ENCODE measurements at places on chromosomes 1 and 21. TPM values are rescaled to one million over a fixed set of nuclear protein-coding genes. Genes with fewer than 3 reads are reported as not detected.

Gene KCNK2
- 8.7 TPM for total RNA-seq

Gene ZBTB8A
- 10.4 TPM for total RNA-seq

Gene FTCD
- total RNA-seq, result 0.29 TPM

Gene THEM5
- not detected for total RNA-seq

Gene TTC24
- not detected for total RNA-seq

Gene NBPF12
- 9.3 TPM for total RNA-seq

Gene CSF1
- total RNA-seq, result 68.7 TPM

Gene OPRD1
- total RNA-seq, result not detected

Gene NEK2
- not detected for total RNA-seq

Gene C1orf87
- not detected for total RNA-seq

DNA sequence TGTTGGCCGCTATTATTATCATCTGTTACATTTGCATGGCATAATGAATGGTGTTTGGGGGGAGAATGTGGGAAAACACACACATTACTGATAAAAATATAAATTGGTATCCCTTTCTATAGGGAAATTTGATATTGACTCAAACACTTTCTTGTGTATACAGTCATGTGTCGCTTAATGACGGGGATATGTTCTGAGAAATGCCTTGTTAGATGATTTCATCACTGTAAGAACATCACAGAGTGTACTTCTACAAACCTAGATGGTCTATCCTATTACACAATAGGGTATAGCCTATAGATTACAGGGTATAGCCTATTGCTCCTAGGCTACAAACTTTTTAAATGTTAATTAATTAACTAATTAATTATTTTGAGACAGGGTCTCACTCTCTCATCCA, 67.2 kb upstream of the B3GALNT2 start:
- DNase-seq, result no peak

GRCh38 chr1:34975771-34976170, 9.4 kb downstream of the TMEM35B start:
- no peak for DNase-seq

DNA sequence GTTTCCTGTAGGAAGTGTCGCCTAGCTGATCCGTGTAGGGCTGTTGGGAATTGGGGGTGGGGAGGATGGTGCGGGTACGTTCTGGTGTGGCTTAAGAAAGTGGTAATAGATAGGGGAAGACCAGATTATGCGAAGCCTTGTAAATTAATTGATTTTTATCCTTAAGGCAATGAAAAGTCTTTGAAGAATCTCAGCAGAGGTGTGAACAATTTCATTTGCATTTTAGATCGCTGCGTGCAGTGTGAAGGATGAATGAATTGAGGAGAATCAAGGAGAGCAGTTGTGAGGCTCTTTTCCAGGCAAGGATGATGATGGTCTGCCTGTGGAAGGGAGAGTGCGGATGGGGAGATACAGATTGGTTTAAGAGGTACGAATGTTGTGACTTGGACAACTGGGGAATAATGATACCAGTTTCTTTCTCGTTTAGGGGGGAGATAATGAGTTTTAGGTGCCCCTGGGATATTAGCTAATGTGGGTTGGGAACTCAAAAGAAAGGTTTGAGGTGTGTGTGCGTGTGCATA, 813 bp upstream of the DEDD start:
- no peak for DNase-seq

- DNase-seq, result no peak
Observed at GRCh38 chr1:187266051-187266450, 437.3 kb downstream of the PLA2G4A start.

DNA sequence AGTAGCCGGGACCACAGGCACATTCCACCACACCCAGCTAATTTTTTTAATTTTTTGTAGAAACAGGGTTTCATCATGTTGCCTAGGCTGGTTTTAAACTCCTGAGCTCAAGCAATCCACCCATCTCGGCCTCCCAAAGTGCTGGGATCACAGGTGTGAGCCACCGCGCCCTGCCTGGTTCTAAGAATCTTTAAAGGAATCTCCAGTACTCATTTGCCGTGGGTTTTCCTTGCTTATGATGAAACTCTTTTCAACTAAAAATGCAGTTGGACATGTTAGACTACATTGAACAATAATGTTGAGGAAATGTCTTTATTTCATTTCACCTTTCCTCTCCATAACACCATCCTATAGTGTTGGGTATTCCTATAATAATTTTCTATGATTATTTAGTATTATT, 121.6 kb downstream of the ZNF281 start:
- no peak for DNase-seq

- no peak for DNase-seq
Observed at GRCh38 chr1:165330483-165330882, 26.0 kb downstream of the LMX1A start.

DNA sequence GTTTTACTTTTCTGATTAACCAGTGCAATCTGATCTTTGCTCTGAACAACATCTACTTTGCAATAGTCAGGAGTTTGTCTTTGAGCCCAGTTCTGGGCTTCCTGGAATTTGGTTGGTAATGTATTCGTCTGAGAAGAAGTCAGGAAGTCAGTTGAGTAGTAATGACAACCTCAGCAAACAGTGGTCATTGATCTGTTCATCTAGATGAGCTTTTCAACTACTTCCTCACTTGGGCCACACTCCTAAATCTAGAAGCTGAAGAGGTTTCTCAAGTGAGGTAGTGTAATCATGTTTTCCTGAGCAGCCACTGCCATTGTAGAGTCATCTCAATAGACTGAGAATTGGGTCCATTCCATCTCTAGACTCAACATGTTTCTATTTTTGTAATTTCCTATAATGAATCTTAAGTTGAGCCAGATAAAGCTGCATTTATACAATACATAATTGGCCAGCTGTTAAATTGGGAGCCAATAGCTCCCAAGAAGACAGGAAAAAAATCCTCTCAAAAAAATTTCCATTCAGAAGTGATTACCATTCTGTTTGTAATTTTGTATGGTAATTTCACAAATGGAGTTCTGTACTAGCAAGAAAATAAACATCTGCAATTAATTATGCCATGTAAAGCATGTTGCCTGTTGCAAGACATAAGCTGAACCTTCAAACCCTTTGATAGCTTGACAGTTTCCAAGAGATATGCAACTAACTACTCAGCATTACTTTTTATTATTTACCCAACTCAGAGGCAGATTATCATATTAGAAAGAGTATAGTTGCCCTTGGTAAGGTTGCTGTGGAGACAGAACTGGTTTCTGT, 49.6 kb downstream of the WDR64 start:
- DNase-seq, result no peak

GRCh38 chr1:243621973-243622372, 228.1 kb downstream of the AKT3 start:
- no peak for DNase-seq

DNA sequence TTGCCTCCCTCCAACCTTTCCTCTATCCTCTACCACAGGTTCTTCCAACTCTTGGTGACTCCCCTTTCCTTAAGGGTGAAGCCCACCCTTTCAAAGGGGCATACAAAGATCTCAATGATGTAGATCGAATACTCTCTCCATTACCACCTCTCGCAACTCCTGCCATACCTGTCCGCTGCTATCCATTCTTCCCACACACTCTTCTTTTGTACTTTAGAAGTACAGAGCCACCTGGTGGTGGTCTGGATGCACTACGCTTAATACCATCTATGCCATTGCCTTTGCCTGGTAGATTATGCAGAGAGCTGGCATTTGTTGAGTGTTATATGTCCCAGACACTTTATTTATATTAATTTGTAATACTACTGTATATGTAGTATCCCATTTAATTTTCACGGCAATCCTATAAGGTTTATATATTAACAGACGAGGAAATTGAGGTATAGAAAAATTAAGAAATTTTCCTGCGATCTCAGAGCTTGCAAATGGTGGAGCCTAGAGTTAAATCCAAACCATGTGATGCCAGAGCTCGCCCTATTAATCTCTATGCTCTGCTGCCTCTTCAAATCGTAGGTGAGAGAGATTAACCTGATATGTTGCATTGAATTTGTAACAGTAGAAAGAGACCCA, 22.9 kb downstream of the TSHB start:
- no peak for DNase-seq

- DNase-seq, result peak; percentile 81
Observed at GRCh38 chr1:117674521-117675400, 68.9 kb downstream of the TENT5C start.

DNA sequence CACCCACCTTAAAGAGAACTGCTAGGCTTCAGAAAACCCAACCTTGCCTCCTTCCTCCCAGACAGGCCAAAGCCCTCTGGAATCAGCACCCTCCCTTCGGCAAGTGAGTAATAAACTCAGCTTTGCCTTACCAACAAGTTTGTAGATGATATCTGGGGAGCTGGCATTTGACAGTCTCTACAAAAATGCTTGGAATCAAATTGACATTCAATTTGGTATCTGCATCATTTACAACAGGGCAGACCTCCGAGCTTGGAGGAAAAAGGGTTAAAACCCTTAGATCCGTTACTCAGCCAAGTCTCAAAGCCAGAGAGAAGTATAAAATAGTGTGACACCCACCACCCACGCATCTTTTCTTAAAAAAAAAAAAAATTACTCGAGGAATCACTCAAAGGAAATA, 149.3 kb upstream of the EDN2 start:
- no peak for DNase-seq

DNA sequence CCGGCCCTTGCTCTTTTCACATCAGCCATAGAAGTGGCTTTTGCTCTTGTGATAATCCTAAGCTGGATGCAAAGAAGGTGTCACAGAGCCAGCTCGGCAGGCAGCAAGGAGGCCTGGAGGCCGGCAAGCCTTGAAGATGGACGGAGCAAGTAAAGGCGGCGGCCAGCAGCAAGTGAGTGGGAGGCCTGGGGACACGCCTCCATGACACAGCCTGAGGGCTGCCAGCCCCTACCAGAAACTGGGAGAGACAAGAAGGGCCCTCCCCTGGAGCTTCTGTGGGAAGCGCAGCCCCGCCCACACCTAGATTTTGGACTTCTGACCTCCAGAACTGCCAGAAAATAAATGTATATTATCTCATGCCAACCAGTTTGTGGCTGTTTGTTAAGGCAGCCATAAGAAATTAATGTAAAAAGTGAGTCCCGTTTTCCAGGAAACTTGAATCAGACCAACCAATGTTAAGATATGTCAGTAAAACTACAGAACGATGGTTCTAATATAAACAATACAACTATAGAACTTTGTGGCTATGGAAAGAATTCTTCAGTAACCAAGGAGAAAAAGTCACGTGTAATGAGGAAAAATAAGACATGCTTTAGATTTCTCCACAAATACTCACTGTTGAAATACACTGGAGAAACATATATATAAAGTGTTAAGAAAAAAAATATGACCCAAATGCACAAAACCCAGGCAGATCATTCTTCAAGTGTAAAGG, 49.9 kb downstream of the BACE2 start:
- peak; percentile 92 for DNase-seq

DNA sequence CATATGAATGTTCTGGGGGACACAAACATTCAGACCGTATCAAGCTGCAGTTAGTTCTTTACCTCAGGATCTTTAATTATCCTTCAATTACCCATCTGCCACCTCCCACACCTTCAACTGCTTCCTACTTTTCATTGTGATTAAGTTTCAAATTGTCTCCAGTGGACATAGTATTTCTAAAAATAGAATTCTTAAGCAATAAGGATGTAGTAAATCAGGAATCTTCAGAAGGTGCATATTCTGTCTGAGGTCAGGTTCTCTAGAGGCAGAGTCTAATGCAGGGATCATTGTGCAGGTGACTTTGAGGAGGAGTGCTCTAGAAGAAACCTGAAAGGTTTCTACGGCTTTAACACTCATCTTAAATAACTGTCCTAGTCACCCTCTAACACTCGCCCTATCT, 102.6 kb upstream of the PPP2R5A start:
- no peak for DNase-seq

DNA sequence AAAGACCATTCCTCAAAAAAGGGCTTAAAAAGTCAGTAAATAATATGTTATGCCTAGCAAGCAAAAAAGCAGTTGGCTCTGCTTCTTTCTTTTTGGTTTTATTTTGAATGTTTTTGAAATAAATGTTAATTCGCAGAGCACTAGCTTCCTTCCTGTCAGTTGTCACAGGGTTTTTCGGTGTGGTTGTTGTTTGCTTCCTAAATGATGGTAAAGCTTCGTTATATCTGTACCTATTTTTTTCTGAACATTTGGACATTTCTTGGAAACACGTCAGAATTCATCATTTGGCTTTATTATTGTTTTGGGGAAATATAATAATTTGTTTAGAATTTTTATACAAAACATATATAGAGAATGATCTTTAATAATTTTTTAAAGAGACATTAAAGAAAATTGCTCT, 351.9 kb upstream of the SGIP1 start:
- no peak for DNase-seq

GRCh38 chr1:3864884-3865283, 7.6 kb downstream of the DFFB start:
- no peak for DNase-seq

DNA sequence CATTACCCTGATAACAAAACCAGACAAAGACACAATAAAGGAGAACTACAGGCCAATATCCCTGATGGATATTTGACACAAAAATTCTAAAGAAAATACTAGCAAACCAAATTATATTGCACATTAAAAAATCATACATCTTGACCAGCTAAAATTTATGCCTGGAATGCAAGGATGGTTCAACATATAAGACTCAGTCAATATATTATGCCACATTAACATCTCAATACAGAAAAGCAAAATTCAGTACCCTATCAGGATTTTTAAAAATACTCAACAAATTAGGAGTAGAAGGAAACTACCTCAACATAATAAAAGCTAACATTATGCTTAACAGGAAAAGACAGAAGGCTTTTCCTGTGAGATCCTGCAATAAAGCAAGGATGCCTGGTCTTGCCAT, 177.1 kb downstream of the MAGI3 start:
- DNase-seq, result no peak

GRCh38 chr21:37615962-37616361, 249.4 kb downstream of the DYRK1A start:
- DNase-seq, result no peak

GRCh38 chr1:196209983-196210382, 398.3 kb downstream of the KCNT2 start:
- no peak for DNase-seq

GRCh38 chr21:9008636-9009035, 1512.7 kb upstream of the TPTE start:
- DNase-seq, result peak; percentile 82

- DNase-seq, result peak; percentile 86
Observed at GRCh38 chr1:181104790-181105133, 16.3 kb downstream of the IER5 start.

Measured in posterior vena cava (tissue), 2 donors.